OCI-LY7 (cell line): ENCODE measurements at places on chromosomes 2 and 18. TPM values are rescaled to one million over a fixed set of nuclear protein-coding genes. Genes with fewer than 3 reads are reported as not detected.

- DNase-seq: no peak
Observed at GRCh38 chr2:49278141-49278540, 123.8 kb upstream of the FSHR start.

DNA sequence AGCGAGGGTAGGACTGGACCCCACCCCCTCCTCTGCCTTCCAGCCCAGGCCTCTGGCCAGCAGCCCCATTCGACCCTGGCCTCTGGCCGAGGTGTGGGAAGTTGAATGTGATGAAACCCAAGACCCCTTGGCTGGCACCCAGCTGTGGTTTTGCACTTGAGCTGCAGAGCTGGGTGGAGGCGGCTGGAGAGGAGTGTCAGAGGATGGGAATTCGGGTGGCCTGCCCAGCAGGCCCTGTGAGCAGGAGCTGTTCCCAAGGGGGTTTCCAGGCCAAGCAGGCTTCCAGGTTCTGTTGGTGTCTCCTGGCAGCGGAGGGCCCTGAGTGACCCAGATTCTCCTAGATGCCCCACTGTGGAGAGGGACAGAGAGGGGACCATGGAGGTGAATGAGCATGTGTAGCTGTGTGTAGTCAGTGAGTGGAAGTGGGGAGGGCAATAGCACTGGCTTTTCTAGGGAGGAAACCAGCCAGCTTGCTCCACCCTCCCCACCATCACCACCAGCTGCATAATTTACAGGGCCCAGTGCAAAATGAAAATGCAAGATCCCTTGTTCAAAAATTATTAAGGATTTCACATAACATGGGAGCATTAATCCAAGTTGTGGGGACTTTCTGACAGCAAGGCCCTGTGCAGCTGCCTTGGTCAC lies 172.2 kb upstream of the HAAO start:
- DNase-seq: no peak

DNA sequence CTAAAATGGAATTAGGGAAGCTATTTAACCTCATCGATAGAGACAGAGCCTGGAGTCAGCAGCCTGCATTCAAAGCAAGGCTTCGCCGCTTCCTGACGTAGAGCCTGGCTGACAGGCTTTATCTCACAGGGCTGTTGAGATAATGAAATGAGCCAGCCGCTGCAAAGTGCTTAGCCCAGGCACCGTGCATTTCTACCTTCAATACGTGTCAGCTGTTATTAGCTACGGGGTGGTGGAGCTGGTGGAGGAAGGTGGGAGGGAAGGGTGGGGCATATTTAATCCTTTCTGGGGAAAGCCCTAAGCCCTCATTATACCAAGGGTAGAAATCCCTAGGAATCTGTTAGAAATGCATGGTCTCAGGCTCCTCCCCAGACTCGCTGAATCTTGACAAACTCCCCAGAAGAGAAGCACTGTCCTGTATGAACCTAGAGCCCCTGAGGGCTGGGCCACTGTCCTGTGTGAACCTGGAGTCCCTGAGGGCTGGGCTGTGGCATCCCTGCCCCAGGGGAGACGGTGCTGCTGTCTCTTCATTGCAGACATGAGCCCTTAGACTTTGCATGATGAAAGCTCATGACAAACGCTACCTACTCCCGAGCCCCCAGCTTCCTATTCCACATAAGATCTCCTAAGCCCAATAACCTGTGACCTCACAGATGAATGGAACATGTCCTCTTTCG lies 72.4 kb downstream of the ALPK2 start:
- DNase-seq: no peak

GRCh38 chr18:22344908-22345670 lies 72.6 kb downstream of the CTAGE1 start:
- no peak for DNase-seq

DNA sequence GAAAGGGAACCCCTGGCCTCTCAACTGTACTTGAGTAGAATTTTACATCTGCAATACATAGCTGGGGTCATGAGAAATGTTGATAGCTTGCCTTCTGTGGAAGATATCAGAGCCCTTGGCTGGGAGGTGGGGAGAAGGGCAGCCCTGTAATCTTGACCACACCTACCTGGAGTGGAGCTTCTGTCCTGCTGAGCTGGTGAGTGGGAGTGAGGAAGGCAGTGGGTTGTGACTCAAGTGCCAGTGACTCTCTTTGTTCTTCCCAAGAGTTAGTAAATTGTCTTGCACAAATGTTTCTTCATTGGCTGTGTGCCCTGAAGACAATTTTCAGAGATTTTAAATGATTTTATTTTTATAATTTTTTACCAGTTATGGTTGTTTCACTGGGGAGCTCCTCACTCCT lies 277.3 kb downstream of the MBD5 start:
- DNase-seq: no peak

- no peak for DNase-seq
Observed at GRCh38 chr2:238505119-238505891, 78.6 kb downstream of the ASB1 start.

GRCh38 chr2:228653884-228654283 lies 472.4 kb upstream of the SPHKAP start:
- DNase-seq: no peak

- DNase-seq: peak; percentile 47
Observed at GRCh38 chr2:177239932-177240630, 24.4 kb downstream of the NFE2L2 start.

DNA sequence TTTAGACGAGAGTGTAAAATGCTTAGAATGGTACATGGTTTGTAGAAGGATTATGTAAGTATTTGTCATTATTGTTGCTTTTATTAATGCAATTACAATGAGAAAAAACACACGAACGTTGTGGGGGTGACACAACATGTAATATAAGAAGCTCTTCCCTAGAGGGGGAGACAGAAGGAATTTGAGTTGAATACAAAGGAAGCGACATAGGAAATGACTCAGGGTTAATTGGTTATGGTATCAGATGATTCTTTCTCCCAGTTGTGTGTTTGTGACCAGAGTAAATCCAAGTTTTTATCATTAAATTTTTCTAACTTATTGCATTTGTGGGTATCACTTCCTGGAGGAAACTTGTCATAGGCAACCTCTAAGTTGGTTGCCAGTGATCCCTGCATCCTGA lies 625.6 kb upstream of the CDH2 start:
- DNase-seq: no peak

DNA sequence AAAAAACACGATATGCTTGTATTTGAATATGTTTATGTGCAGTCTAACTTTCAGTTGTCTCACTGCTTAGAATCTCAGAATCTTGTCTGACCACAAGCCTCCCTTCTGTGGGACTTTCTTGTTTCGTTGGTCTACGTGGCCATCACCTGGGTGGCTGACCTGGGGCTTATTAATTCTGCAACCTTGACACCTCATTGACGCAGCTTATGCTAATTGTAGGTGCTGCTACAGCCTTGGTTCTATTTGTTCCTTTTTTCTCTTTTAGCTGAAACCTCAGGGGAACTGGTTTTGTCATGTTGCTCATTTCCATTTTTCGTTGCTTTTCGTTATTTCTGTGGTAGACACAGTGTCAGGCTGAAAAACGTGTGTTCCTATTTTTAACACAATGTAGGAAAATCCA lies 273.7 kb downstream of the SLC4A3 start:
- DNase-seq: no peak

DNA sequence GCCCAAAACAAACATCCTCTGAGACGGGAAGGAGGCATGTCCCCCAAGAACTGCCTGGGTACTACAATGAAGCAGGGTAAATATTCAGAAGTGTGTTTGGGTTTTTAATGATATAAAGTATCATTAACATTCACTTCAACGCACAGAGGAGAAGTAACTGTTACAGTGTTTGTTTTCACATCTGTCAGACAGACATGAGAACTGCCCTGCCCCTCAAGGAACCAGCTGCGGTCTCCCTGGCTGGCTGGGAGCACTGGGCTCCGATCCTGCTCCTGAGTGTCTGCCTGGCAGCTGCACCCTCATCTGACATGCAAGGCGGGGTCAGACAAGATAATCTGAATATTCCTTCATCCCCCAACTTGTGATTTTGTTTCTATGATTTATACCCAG lies 75.6 kb downstream of the MBP start:
- no peak for DNase-seq

GRCh38 chr2:165833156-165833555 lies 39.1 kb upstream of the GALNT3 start:
- DNase-seq: no peak

DNA sequence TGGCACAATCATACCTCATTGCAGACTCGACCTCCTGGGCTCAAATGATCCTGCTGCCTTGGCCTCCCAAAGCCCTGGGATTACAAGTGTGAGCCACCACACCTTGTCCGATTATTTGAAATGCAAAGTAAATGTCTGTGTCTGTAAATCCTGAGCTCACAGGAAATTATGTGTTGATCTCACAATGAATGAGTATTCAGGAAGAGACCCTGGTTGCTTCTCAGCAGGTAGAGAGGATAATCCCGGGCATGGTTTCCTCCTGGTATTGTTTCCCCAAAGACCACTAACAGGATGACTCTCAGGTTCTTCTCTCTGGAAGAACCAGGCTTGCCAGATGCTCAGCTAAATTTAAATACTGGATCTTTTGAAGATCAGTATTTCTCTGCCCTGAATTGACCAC lies 147.6 kb downstream of the LDLRAD4 start:
- DNase-seq: no peak

DNA sequence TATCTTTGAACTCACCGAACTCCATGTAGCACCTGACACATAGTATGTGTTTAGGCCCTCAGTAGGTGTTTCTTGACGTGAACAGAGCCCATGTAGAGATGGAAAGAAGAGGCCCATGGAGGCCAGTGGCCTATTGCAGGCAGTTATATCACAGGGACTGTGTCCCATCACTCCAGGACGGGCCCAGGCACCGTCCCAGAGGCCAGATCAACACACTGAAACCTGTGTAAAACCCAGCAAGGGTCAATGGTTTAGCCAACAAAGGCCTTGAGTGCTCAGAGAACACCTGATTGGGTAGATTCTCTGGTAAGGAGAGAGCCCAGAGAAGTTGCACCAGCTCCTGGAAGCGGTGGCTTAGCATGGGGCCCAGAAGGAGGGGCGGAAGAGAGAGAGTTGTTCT lies 82.8 kb downstream of the INHBB start:
- DNase-seq: no peak

DNA sequence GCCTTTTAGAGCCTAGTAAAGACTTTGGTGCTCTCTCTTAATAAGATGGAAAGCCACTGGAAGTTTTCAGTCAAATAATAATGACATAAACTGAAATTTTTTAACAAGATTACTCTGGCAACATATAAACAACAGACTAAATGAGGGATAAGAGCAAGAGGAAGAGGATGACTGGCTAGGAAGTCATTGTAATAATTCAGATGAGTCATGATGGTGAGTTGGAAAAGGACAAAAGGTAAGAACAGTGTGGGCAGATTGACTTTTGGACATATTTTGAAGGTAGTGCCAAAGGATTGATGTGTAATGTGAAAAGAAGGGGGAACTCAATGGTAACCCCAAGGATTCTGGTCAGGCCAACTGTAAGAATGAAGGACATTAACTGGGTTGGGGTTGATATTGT lies 310.3 kb downstream of the NOL4 start:
- DNase-seq: no peak

GRCh38 chr2:54925022-54925421 lies 125.2 kb downstream of the RTN4 start:
- DNase-seq: no peak

DNA sequence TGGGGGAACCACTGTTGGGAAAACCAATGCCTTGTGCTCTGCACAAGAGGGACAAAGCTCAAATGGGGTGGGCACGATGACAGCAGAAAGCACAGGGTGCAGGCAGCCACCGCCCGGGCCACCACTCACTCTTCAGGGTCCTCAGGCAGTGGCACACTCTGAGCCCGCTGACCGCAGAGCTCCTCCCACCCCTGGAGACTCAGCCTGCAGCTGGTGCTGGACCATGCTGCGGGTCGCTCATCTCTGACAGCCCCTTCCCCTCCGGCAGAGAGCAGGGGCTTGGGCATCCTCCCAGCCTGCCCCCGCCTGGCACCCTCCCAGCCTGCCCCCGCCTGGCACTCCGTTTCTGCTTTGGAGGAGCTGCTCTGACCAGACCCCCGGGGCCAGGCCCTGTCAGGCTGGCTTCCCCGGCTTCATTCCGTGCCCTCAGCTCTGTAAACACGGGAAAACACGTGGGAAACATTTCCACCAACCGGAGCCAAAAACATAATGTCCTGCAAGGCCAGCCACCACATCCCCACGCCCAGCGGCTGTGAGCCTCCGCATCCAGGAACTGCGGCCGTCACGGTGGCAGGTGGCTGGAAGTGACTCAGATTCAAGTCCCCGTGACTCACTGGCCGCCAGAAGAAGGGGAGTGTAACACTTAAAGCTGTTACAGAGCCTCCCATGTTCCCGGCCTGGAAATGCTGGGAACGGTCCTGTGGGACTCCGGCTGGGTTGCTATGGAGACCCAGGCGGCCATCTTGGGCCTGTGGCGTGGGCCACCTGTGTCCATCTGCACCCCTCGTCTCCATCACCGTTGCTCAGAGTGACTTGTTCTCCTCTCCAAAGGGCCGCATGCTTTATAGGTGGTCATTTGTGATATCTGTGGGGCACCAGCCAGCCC lies 6.8 kb upstream of the SNED1 start:
- DNase-seq: no peak

DNA sequence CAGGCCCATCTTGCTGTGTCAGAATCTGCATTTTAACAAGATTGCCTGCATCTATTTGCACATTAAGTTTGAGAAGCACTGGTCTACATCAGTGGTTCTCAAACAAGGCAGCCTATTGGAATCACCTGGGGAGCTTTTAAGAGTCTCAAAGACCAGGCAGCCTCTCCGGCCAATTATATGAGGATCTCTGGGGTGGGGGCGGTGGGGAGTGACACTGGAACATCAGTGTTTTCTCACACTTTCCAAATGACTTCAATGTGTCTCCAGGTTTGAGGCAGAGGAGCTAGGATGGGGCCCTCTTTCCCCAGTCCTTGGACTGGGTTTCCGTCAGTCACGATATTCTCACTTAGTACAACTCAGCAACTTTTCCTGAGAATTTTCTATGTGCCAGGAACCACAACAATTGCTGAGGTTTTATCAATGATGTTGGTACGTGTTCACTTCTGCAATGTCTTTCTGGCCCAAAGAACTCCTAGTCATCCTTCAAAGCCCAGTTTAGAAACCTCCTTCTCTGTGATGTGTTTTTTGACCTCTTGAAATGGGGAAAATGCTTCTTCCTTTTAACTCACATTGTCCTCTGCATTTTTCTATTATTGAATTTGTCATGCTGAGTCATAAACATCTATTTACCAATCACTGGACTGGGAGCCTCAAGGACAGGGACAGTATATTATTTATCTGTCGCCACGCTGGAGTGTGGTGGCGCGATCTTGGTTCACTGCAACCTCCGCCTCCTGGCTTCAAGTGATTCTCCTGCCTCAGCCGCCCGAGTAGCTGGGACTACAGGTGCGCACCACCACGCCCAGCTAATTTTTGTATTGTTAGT lies 130.9 kb downstream of the MYCN start:
- no peak for DNase-seq

DNA sequence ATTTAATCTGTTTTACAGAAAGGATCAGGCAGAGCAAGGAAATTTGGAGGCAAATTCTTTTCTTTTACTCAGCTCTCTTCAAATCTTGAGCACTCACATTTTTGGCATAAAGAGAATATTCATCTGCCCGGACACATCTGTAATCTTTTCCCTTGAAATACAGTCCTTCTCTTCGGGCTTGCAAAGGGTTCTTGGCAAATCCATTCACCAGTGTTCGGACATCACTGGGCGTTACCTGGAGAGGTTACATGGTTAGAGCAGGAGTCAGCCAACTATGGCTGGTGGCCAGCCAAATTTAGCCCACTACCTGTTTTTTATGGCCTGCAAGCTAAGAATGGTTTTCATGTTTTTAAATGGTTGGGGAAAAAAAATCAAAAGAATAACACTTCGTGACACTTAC lies 2.1 kb downstream of the PFN4 start:
- no peak for DNase-seq

Gene IL36B
- not detected in 2 replicates for total RNA-seq

Gene ARHGAP28
- total RNA-seq: not detected in 2 replicates

Gene PDE1A
- total RNA-seq: not detected in 2 replicates

Gene CCDC88A
- total RNA-seq: 110 and 132 TPM in 2 replicates

Gene BUB1
- 180 and 195 TPM in 2 replicates for total RNA-seq
